Fibroblast of lung (primary cell): ENCODE measurements at places on chromosomes 16 and 17. TPM values are rescaled to one million over a fixed set of nuclear protein-coding genes. Genes with fewer than 3 reads are reported as not detected.

- H3K4me1 ChIP-seq, result peaks cover 3% of the 10 kb centered on the region
- peaks cover 8% of the 10 kb centered on the region for H3K36me3 ChIP-seq
- H3K4me3 ChIP-seq, result no peak overlapping the region
- H3K27me3 ChIP-seq, result no peaks in the 10 kb centered on the region
- DNase-seq, result no peak
- H3K27ac ChIP-seq, result no peak overlapping the region
Measured at GRCh38 chr16:15604460-15605440, 38.2 kb downstream of the MARF1 start.

DNA sequence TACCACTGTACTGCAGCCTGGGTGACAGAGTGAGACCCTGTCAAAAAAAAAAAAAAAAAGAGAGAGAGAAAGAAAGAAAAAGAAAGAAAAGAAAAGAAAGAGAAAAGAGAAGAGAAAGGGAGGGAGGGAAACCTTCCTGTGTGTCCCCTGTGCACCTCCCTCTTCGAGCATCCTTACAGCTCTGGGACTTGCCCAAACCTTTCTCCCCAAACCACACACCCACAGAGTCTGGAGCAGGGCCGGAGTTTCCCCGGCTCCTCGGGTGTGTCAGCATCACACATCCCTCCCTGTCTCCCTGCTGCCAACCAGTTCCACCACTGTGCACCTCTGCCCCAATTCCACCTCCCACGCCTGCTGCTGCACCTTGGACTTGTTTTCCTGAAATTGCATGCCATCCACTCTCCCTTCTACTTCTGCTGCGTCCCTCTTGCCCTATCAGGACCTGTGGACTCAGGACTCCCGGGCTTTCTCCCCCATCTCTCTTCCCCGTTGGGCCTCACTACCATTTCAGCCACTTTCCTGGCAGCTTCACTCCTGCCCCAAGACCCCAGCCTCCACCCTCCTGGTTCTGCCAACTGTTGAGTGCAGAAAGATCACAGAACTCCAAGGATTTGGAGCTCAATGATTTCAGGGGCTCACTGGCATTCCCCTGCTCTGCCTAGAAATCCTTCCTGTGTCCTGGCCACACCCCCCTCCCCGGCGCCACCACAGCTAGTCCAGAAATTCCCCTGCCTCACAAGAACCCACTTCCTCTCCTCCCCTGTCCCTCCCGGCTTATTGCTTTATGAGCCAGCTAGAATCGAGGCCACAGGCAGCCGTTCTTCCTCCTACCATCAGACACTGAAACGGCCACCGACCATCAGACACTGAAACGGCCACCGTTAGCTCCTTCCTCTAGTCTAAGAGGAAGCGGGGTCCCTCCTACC, 3.7 kb upstream of the CDK3 start:
- H3K27ac ChIP-seq, result no peak overlapping the region
- H3K27me3 ChIP-seq, result no peaks in the 10 kb centered on the region
- peak; percentile 23 for DNase-seq
- no peaks in the 10 kb centered on the region for H3K4me1 ChIP-seq

DNA sequence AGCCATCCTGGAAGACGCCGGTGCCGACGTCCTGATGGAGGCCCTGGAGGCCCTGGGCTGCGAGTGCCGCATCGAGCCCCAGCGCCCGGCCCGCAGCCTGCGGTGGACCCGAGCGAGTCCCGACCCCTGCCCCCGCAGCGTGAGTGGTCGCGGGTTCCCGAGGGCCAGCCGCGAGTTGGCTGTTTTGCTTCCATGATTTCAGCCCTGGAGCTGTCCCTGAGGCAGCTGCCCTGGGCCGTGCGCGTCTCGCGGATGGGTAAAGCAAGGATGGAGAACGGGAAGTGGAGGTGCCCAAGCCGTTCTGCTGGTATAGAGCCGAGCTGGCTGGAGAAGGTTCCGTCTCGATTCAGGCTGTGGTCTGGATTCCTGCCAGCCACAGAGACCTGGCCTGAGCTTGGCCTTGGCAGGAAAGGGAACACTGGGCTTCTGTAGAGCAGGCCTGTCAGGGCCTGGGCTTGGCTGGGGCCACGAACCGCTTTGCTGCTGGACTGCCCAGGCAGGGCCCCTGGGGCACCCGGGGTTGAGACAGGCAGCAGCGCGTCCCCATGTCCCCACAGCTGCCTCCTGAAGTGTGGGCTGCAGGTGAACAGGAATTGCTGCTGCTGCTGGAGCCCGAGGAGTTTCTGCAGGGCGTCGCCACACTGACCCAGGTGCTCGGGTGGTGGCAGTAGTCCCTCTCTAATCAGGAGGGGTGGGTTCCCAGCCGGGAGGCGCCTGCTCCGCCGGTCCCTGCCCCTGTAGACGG, 941 bp upstream of the MRPS34 start:
- no peaks in the 10 kb centered on the region for H3K27me3 ChIP-seq
- DNase-seq, result peak; percentile 66
- peaks cover 21% of the 10 kb centered on the region for H3K4me1 ChIP-seq
- H3K4me3 ChIP-seq, result peak overlapping the region; percentile 84
- H3K27ac ChIP-seq, result peak overlapping the region; percentile 80
- H3K36me3 ChIP-seq, result peaks cover 26% of the 10 kb centered on the region

DNA sequence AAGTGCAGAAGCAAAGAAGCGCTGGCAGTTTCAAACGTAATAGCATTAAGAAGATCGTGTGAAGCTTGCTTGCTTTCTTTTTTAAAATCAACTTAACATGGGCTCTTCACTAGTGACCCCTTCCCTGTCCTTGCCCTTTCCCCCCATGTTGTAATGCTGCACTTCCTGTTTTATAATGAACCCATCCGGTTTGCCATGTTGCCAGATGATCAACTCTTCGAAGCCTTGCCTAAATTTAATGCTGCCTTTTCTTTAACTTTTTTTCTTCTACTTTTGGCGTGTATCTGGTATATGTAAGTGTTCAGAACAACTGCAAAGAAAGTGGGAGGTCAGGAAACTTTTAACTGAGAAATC, 17.4 kb upstream of the RAB11FIP4 start:
- H3K36me3 ChIP-seq, result no peaks in the 10 kb centered on the region
- H3K27ac ChIP-seq, result no peak overlapping the region
- H3K4me3 ChIP-seq, result no peak overlapping the region
- DNase-seq, result no peak
- H3K4me1 ChIP-seq, result no peaks in the 10 kb centered on the region
- no peaks in the 10 kb centered on the region for H3K27me3 ChIP-seq

GRCh38 chr16:19968891-19969683, 84.4 kb upstream of the GPRC5B start:
- no peaks in the 10 kb centered on the region for H3K36me3 ChIP-seq
- H3K4me3 ChIP-seq, result no peak overlapping the region
- DNase-seq, result no peak

GRCh38 chr17:36614933-36615332, 13.6 kb downstream of the MRM1 start:
- H3K4me1 ChIP-seq, result no peaks in the 10 kb centered on the region
- H3K27ac ChIP-seq, result no peak overlapping the region
- DNase-seq, result no peak
- H3K4me3 ChIP-seq, result no peak overlapping the region

- H3K27me3 ChIP-seq, result no peaks in the 10 kb centered on the region
- no peak overlapping the region for H3K4me3 ChIP-seq
- no peak overlapping the region for H3K27ac ChIP-seq
Measured at GRCh38 chr17:5747964-5748363, 163.7 kb upstream of the NLRP1 start.

- no peak overlapping the region for H3K4me3 ChIP-seq
- no peaks in the 10 kb centered on the region for H3K4me1 ChIP-seq
- no peaks in the 10 kb centered on the region for H3K36me3 ChIP-seq
- H3K27me3 ChIP-seq, result peaks cover under 1% of the 10 kb centered on the region
Measured at GRCh38 chr16:89071686-89072547, 21.7 kb upstream of the ACSF3 start.

- DNase-seq, result peak; percentile 58
- no peak overlapping the region for H3K4me3 ChIP-seq
- peak overlapping the region; percentile 26 for H3K27ac ChIP-seq
- peaks cover 23% of the 10 kb centered on the region for H3K4me1 ChIP-seq
- H3K36me3 ChIP-seq, result no peaks in the 10 kb centered on the region
- no peaks in the 10 kb centered on the region for H3K27me3 ChIP-seq
Measured at GRCh38 chr16:66270333-66270927, 96.1 kb upstream of the CDH5 start.

- peaks cover 7% of the 10 kb centered on the region for H3K27me3 ChIP-seq
- H3K36me3 ChIP-seq, result peaks cover 8% of the 10 kb centered on the region
- no peaks in the 10 kb centered on the region for H3K4me1 ChIP-seq
- no peak overlapping the region for H3K4me3 ChIP-seq
- H3K27ac ChIP-seq, result no peak overlapping the region
Measured at GRCh38 chr16:30005341-30006094, 5.3 kb downstream of the DOC2A start.

- DNase-seq, result no peak
- no peaks in the 10 kb centered on the region for H3K27me3 ChIP-seq
- H3K4me3 ChIP-seq, result no peak overlapping the region
- peaks cover 6% of the 10 kb centered on the region for H3K36me3 ChIP-seq
- no peaks in the 10 kb centered on the region for H3K4me1 ChIP-seq
Measured at GRCh38 chr17:81251094-81251708, 12.1 kb downstream of the NDUFAF8 start.

GRCh38 chr16:4664538-4665418, 28.6 kb upstream of the NUDT16L1 start:
- H3K4me1 ChIP-seq, result peaks cover 4% of the 10 kb centered on the region
- no peak overlapping the region for H3K27ac ChIP-seq
- DNase-seq, result peak; percentile 23
- H3K4me3 ChIP-seq, result no peak overlapping the region
- H3K36me3 ChIP-seq, result peaks cover 19% of the 10 kb centered on the region
- H3K27me3 ChIP-seq, result no peaks in the 10 kb centered on the region

DNA sequence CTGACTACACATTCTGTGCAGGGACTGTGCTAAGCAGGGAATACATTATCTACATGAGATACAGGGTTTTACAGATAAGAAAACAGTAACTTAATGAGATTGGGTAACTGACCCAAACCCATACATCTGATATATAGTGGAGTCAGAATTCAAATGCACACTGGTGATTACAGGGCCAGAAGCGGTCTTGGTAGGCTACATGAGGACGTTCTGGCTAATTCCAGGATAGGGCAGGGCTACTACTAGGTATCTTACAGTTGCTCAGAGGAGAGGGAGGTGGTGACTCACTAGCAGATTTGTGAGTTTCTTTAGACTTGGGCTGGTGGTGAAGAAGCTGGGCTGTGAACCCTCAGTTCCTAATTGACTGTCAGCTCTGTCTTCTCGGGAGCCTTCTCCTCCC, 21.4 kb downstream of the TRIM16 start:
- H3K4me3 ChIP-seq, result no peak overlapping the region
- no peak overlapping the region for H3K27ac ChIP-seq
- no peaks in the 10 kb centered on the region for H3K27me3 ChIP-seq
- no peaks in the 10 kb centered on the region for H3K36me3 ChIP-seq

DNA sequence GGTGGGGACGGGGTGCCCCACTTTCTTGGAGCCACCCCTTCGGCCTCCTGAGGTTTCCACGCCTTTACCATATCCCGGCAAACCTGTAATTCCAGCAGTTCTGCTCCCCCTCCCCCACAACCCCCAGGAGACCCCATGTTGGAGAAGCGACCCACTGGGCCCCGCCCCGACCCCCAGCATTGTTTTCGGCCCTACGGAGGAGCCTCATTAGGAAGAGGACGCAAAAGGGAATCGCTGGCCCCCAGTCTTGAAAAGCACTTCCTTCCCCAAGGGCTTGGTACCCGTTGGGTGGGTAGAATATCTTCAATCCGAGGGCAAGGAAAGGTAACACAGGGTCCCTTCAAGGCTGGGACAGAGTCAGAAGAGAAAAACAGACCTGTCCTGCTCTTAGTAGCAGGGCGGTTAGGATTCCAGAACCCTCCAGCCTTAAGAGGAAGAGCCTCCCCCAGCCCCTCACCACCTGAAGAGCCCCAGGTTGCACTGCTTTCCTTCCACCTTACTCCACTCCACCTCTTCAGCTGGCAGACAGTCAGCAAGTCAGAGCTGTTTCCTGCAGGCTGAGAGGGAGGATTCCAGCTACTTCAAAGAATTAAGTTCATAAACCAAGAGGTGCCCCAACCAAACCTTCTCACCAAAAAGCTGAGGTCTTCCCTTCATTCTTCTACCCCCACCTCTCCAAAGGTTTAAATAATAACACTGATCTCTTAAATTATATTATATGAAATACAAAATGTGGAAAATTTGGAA, 803 bp upstream of the TLCD2 start:
- peaks cover 19% of the 10 kb centered on the region for H3K4me1 ChIP-seq
- peak overlapping the region; percentile 68 for H3K27ac ChIP-seq
- peaks cover 28% of the 10 kb centered on the region for H3K36me3 ChIP-seq
- peak; percentile 20 for DNase-seq
- no peaks in the 10 kb centered on the region for H3K27me3 ChIP-seq

DNA sequence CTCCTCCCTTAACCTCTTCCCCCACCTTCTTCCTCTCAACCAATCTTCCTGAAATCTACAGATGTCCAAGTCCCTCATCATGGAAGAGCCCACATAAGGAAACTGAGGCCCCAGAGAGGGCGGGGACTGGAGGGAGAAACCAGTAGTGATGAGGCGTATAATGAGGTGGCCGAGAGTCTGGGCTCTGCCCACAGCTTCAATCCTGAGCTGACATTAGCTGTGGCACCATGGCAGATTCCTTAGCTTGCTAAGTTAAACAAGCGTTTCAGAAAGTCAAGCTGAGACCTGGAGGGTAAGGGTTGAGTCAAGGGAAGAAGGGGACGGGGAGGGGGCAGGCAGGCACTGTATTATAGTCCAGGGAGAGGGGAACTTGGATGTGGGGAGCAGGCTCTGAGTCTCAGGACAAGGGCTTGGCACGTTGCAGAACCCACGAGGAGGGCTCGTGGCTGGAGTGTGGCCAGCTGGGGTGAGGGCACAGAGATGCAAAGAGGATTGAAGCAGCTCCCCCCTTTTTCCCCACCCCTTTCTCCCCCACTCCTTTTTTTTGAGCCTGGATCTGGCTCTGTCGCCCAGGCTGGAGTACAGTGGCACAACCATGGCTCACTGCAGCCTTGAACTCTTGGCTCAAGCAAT, 13.3 kb downstream of the ARHGAP23 start:
- no peak overlapping the region for H3K27ac ChIP-seq
- H3K27me3 ChIP-seq, result no peaks in the 10 kb centered on the region
- no peak for DNase-seq
- peaks cover 3% of the 10 kb centered on the region for H3K4me1 ChIP-seq
- H3K4me3 ChIP-seq, result no peak overlapping the region

DNA sequence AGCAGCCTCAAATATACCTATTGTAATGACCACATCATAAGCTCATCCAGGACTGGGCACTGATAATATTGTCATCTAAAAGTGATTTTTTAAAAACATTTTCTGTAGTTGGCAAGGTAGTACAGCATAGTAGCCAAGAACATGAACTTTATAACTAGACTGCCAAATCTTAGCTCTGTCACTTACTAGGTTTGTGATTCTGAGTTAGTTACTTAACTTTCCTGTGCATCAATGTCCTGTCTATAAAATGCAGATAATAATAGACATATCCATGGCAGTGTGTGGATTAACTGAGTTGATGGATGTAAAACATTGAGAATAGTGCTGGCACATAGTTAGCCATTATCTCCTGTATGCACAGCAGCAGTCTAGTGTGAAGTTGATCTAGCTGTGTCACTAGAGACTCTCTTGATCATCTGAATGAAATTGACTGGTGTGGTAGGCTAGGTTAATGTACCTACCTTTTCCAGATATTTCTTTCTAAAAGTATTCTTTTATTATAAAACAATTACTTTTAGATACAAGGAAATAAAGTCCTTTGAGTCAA, 101.5 kb downstream of the STXBP4 start:
- H3K4me1 ChIP-seq, result no peaks in the 10 kb centered on the region
- no peaks in the 10 kb centered on the region for H3K36me3 ChIP-seq
- DNase-seq, result no peak
- H3K27me3 ChIP-seq, result no peaks in the 10 kb centered on the region

- H3K36me3 ChIP-seq, result peaks cover 9% of the 10 kb centered on the region
- peaks cover 3% of the 10 kb centered on the region for H3K4me1 ChIP-seq
- no peaks in the 10 kb centered on the region for H3K27me3 ChIP-seq
- DNase-seq, result no peak
- no peak overlapping the region for H3K4me3 ChIP-seq
Measured at GRCh38 chr16:2924901-2925755, 13.4 kb downstream of the FLYWCH1 start.

Gene TOP3A
- total RNA-seq, result 15.4 and 16.5 TPM in 2 replicates

Gene ZKSCAN2
- total RNA-seq, result 3.3 and 4.3 TPM in 2 replicates

Gene CPNE7
- 13.1 and 53.0 TPM in 2 replicates for total RNA-seq

Gene SLC5A11
- total RNA-seq, result under 0.01 TPM in 1 of 2 replicates, not detected in the other

Gene NECAB2
- total RNA-seq, result under 0.01 and 0.17 TPM in 2 replicates
